ENCODE measurements at places on chromosomes 7 and 10.
A peak's percentile ranks its signal among the peaks of the same experiment; 100 is the strongest.

DNA sequence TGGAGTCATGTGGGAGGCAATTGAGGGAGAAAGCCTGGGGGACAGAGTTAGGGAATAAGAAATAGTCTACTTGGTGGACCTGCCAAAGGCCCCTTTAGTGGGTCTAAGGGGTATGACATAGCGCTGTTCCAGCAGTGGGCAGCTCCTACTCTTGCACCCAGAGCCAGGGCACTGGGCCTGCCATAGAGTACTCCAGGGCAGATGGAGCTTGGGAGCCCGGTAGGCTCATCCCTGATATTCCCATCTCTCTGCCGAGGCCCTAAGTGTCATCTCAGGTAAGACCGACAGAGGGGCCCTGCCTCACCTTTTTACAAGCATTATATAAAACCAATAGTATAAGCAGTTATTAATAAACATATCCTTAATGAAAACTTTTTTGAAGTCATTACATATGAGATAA, 9.6 kb downstream of the SAMD9L start:
- DNase-seq, result no peak

DNA sequence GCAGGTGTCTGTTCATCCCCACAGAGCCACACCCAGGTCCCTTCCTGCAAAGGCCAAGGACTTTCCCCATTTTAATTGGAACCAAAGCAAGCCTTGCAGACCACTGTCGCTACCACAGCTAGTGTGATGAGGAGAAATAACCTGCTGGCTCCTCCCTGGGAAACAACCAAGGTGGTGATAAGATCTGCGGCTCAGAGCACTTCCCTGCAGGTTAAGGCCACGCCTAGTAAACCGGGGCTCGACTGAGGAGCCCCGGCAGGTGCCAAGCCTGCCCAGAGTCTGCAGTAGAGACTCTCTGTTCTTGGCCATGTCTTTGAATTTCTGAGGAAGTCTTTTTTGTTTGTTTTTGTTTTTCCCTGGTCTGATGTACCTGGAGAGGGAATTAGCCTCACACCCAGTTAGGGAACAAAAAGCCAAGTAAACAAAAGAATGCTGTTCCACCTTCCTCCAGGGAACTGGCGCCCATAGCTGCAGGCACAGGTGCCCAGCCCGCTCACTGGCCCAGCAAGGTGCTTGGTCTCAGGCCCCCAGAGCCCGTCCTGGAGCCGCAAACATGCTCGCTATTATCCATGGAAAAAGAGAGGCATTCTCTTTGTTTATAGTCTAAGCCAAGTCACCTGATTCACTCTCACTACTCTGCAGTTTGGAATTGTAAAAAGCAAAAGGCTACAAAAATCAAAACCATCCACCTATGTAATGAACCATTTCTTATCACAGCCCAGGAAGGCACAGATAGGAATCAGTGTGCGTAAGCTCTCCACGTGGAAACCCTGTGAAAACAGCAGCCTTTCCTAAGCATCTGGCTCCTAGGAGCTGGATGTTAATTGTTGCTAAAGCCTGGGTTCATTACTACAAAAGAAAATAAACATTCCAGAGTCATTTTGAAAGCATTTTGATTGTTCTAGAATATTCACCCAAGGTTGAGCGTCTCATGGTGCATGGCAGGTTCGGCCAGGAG, 2.7 kb downstream of the GPR146 start:
- peak; percentile 34 for DNase-seq

GRCh38 chr10:79244068-79244442, 103.2 kb upstream of the PPIF start:
- DNase-seq, result no peak

DNA sequence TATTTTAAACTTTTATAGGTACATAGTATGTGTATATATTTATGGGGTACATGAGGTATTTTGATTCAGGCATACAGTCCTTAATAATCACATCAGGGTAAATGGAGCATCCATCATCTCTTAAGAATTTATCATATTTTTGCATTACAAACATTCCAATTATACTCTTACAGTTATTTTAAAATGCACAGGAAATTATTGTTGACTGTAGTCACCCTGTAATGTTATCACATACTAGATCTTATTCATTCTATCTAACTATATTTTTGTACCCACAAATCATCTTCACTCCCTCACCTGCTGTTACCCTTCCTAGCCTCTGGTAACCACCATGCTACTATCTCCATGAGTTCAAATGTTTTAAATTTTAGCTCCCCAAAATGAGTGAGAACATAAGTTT, 56.3 kb upstream of the FAM3C start:
- DNase-seq, result no peak

DNA sequence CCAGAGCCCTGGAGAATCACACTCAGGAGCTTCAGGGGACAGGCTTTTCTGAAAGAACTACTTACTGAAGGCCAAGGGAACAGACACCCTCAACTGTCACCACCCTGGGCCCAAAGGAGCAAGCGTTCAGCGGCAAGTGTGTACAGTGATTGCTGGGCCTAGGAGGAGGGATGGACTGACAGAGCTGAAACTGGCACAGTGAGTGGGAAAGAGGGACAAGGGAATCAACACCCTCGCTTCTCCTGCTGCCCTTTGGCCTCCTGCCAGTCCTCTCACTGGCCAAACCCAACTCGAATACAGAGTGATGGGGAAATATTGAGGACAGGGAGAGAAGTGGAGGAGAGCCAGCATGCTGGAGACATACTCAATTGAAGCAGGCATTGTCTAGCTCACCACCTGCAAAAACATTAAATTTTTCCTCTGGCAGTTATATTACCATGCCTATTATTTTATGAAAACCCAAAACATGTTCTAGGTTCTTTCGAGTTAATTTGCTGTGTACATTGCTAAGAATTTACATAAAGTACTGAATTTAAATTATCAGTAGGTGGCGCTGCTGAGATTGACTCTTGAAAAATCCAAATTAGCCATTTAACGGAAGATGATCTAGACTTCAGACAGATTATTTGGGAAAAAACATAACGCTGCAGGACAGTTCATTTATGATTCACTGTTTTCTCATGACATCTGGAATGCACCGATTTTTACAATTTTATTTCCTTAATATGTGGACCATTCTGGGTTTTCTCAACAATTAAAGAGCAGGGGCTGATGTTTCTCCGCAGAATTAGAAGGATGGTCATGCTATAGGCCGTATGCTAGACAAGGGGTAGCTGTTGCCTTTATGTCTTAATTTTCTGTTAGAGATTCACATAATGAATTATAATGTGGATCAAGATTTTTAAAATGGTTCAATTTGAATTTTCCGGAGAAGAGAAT, 14.7 kb upstream of the TMEM236 start:
- DNase-seq, result peak; percentile 30

GRCh38 chr7:139358541-139359365, 941 bp upstream of the LUC7L2 start:
- DNase-seq, result no peak

DNA sequence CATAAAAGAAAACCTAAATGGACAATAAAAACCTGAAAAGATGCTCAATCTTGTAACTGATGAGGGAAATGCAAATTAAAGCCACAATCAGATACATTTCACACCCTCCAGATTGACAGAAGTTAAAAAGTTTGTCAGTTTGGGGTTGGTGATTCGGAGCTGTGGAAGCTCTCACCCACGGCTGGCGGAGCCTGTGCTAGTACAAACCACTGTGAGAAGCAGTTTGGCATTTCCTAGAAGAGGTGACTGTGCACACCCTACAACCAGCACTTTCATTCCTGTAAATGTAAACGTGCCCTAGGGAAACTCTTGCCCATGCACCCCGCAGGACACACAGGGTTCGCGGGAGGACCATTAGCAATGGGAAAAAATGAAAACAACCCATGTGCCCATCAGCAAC, 114.1 kb downstream of the BMS1 start:
- DNase-seq, result no peak

DNA sequence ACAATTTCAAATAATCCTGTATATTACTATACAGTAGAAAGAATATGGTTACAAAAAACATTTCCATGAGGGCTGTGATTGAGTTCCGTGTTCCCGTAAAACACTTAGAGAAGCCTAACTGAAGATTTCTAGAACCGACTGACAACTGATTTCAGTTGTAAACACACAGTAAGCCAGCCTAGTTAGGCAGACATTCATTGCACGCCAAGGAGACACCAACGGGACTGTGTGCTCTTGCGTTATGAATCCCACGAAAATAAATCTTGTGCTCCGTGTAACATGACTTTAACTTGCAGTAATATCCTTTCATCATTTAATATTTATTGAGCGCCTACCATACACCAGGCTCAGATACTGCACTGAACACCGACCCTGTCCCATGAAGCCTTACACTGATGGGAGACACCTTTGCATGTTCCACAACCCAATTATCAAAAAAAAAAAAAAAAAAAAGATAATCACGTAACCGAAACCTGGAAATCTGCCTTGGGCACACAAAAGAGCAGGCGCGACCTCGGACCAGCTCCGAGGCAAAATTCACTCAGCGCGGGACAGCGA, 420 bp upstream of the KLHL7 start:
- DNase-seq, result no peak

- DNase-seq, result no peak
Observed at GRCh38 chr10:79413196-79413595, 32.2 kb downstream of the ZCCHC24 start.

DNA sequence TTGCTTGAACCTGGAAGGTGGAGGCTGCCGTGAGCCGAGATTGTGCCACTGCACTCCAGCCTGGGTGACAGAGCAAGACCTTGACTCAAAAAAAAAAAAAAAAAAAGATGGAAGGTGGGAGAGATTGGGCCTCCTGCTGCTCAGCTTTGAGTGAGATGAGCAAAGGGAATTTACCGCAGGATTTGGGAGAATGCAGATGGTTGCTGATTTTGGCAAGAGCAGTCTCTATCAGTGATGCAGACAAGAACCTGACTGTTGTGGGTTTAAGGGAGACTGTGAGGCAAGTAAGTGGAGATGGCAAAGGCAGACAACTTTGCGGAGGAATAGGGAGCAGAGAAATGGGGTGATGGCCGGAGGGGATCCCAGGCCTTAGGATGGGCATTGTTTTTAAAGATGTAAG, 1140.8 kb upstream of the AUTS2 start:
- DNase-seq, result no peak

All from NCI-H1417 (cell line).